ENCODE measurements at places on chromosomes 6 and 20. TPM values are rescaled to one million over a fixed set of nuclear protein-coding genes. Genes with fewer than 3 reads are reported as not detected.

The HLA-DRB1 gene
- 109 TPM for total RNA-seq

The C4A gene
- total RNA-seq, result 6.9 TPM

The SNAP25 gene
- total RNA-seq, result 0.13 TPM

The IRF4 gene
- 704 TPM for total RNA-seq

The PCIF1 gene
- 34.3 TPM for total RNA-seq

The SLC17A2 gene
- not detected for total RNA-seq

The HRH3 gene
- not detected for total RNA-seq

The MRAP2 gene
- 0.11 TPM for total RNA-seq

The SPTLC3 gene
- total RNA-seq, result not detected

The COL11A2 gene
- total RNA-seq, result 3.3 TPM

The HSF2 gene
- 11.6 TPM for total RNA-seq

The FKBP5 gene
- 39.9 TPM for total RNA-seq

The RNF182 gene
- total RNA-seq, result not detected

The RFX6 gene
- not detected for total RNA-seq

The CABLES2 gene
- total RNA-seq, result 6.8 TPM

- peak; percentile 37 for ATAC-seq
Observed at GRCh38 chr6:29709188-29709587, 14.0 kb upstream of the HLA-F start.

GRCh38 chr6:168265827-168266815 lies 53.5 kb downstream of the DACT2 start:
- ATAC-seq, result no peak

- peak; percentile 39 for ATAC-seq
Observed at GRCh38 chr6:143279385-143279784, 171.1 kb downstream of the ADAT2 start.

DNA sequence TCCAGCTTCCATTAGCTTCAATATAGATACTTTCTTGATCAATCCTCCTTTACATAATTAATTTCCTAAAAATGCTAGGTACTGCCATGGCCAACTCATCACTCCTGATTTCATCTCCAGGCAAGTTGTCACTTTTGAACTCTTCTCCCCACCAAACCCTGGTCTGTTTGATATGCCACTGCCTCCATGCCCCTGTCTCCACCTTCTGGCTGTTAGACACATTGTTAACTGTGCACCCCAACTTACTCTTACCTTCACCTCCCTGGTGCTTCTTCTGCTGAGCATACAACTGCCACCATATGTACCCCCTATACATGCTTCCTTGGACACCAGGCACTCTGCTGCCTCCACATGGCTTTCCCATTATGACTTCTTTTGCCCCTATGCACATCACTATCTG lies 21.9 kb upstream of the AIG1 start:
- no peak for ATAC-seq

- peak; percentile 78 for ATAC-seq
Observed at GRCh38 chr6:27836783-27837624, 75.2 kb downstream of the OR2B2 start.

- no peak for ATAC-seq
Observed at GRCh38 chr20:22908944-22909343, 126.2 kb upstream of the SSTR4 start.

DNA sequence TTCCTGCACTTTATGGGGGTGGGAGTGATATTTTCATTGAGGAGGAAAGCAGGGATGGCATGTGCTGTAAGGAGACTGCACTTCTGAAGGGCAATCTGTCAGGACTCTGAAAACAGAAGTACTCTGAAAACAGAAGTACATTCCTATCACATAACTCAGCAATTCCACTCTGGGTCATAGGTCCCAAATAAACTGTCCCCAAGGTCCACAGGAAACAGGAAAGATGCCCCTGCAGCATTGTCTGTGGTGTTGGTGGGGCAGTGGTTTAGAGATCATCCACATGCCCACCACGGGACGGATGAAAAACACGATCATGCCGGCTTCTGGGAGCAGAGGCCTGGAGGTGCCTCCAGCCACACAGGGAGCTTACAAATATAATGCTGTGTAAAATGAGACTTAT lies 150.3 kb downstream of the OTOR start:
- no peak for ATAC-seq

- ATAC-seq, result peak; percentile 95
Observed at GRCh38 chr20:8305449-8305978, 173.4 kb downstream of the PLCB1 start.

DNA sequence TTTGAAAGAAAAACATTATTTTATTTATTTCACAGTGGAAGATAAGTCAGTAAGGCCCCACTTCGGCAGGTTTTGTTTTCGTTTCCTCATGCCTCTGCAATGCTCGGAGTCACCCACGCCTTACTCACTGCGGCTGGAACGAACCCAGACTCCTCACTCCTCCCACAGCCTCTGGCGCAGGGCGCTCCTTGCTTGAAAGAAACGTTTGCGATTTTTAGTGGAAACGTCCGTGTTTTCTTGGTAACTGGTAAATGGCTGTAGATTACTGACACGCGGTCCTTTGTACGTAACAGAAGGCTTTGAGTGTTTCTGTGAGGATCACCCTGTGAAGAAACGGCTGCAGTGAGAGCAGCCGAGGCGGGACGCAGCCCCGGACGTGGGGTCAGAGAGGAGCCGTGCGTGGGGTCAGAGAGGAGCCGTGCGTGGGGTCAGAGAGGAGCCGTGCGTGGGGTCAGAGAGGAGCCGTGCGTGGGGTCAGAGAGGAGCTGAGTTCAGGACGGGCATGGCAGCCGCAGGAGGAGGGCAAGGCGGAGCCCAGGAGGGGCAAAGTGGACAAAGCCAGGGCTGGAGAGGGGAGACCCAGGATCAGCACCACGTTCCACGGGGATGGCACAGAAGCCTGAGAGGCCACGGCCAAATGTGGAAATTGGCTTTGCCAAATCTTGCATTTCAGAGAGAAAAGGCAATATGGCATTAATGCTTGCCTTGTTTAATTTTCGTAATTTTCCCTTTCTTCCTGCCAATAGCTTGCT lies 198.6 kb upstream of the THBS2 start:
- ATAC-seq, result no peak

DNA sequence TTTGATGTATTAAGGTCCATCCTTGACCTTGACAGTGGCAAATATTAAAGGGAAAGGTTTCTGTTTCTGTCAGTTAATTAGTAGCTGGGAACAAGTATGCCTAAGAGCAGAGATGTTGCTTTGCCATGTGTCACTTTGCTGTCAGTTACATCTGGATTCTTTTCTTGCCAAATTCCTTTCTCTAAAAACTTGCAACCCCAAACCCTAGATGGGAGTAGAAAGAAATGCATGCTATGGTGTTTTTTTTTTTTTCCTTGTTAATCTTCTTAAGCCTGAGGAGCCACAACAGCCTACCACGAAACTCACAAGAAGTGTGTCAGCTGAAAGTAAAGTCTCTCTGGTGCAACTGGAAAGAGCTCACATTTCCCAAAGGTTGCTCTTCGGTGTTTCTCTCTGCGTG lies 18.0 kb upstream of the CLDN20 start:
- ATAC-seq, result no peak

DNA sequence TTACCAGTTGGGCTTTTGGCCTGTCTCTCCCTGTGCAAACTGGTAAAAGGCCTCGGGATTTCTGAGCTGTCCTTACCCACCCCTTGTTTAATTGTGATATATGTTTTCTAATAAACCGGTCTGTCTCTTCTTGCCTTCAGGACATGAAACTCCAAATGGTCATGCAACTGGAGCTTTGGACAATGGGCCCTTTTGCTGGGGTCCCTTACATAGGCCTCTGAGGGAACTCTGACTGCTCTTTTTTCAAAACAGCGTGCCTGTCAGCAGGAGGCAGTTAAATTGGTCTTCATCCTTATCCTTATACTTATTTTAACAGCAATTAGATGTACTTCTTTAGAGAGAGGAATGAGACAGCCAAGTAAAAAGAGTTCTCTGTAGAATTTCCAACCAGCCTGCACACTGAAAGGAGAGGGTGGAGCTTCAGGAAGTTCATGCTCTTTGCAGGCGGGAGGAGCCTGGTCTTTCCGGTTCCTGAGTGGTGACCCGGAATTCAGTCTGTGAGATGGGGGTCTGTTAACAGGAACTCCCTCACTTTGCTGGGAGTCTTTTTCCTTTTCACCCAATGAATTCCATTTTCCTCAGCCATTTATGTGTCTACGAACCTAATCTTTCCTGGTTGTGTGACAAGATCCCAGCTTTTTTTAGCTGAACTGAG lies 299.6 kb upstream of the GJE1 start:
- ATAC-seq, result no peak

GRCh38 chr20:21246161-21246560 lies 57.0 kb upstream of the XRN2 start:
- ATAC-seq, result no peak

DNA sequence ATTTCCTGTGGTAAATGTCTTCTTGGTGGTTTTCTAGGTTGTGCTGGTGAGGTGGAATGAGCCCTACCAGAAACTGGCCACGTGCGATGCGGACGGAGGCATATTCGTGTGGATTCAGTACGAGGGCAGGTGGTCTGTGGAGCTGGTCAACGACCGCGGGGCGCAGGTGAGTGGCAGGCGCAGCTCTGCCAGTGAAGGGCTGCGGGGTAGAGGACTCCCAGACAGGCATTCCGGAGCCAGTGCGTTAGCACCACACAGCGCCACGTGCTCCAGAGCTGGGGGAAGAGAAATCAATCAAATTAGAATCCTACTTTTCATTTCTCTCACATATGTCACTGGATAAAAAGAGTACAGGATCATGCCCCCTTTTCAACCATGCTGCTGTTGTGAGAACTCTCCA lies 100.8 kb downstream of the TULP4 start:
- ATAC-seq, result no peak

GRCh38 chr6:36467625-36468024 lies 24.8 kb downstream of the KCTD20 start:
- ATAC-seq, result no peak

- no peak for ATAC-seq
Observed at GRCh38 chr6:166440729-166441128, 58.0 kb upstream of the MPC1 start.

DNA sequence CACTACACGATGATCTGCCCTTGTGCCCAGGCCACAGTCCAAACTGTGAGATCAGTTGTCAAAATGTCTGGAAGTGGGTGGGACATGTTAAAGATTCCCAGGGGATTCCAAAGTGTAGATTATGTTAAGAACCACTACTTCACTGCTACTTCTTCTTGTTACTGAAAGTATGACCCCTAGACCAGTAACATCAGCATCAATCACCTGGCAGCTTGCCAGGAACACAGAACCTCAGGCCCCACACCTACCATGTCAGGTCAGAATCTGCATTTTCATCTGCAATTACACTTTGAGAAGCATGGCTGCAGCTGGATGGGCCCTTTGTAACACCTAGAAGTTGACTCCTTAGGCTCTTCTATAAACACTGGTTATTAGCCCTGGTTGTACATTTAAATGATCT lies 36.1 kb downstream of the RFPL4B start:
- ATAC-seq, result no peak

DNA sequence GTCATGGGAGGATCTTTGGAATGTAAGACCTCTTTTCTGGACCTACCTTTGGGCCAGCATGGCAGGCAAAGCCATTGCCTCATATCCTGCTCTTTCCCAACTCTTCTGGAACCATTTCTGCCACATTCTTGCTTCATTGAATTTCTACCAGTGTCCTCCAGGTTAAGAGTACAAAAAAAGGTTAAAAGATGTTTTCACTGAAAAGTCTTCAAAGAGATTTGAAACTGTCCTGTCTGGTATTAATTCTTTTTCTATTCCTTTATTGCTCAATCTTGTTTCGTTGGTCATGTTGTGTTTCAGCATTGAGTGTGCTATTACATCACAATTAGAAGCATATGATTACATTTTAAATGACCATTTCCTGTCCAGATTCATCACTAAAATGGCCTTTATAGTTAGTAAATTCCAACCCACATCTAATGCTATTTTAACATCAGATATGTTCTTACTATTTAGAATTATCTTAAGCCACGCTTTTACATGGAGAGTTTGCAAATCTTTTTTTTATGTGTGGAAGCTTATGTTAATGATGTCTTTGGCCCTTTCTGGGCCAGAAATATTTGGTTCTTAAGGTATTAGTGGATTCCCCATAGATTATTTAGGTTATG lies 450.9 kb downstream of the GJA1 start:
- no peak for ATAC-seq

DNA sequence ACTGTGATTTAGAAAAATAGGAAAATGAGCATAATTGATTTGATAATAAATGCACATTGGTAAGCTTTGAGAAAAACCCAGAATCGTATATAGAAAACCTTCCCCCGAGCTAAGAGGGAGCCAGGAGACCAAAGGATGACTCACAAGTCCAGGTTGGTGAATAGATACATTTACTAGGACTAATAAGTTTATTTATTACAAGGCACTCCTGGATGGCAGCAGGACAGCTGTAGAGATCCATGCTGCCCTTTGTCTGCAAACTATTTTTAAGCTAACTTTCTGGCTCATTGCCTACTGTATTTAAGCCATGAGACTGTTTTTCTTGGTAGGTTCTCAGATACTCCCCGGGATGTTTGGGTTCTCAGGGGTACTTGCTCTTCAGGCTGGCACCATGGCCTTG lies 13.4 kb downstream of the CASP8AP2 start:
- no peak for ATAC-seq

DNA sequence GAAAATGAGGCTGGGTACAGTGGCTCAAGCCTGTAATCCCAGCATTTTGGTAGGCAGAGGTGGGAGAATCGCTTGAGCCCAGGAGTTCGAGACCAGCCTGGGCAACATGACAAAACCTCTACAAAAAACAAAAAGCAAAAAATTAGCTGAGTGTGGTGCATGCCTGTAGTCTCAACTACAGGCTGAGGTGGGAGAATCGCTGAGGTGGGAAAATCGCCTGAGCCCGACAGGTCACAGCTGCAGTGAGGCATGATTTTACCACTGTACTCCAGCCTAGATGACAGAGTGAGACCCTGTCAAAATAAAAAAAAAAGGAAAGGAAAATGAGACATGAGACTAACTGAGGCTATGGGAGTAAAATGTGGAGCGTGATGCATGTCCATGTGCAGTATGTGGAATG lies 88.0 kb upstream of the CD83 start:
- ATAC-seq, result no peak

DNA sequence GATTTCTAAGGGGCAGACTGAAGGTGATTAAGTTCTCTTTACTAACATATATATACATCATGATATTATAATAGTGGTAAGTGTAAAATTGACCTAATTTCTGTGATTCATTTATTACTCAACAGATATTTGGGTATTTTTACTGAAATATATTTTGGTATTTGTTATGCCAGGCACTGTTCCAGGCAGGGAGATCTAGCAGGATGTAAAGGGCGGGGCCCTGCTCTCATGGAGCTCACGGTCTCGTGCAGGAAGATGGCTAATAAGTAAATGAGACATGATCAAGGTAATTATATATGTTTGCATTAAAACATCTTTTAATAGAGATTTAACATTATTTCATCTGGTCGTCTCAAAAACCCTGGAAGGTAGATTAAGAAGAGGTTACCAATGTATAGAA lies 27.7 kb downstream of the FAM50B start:
- ATAC-seq, result no peak

- ATAC-seq, result no peak
Observed at GRCh38 chr20:16491294-16491905, 81.8 kb downstream of the KIF16B start.

GRCh38 chr20:31707994-31708735 lies 14.5 kb downstream of the BCL2L1 start:
- peak; percentile 20 for ATAC-seq

DNA sequence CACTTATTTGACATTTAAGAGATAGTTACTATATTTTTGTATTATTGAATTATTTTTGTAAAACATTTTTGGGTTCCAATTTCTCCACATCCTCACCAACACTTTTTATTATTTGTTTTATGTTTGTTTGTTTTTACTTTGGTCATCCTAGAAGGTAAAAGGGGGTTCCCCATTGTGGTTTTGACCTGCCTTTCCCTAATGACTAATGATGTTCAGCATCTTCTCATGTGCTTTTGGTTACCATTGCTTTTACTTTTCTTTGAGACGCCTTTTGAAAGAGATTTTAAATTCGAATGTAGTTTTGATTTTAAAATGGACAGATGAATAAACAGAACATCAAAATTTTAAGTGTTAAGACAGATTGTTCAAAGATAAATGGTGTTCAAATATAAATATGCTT lies 46.9 kb downstream of the AK9 start:
- no peak for ATAC-seq

All from activated T-helper 17 cell treated with anti-CD3 and anti-CD28 coated beads, Interleukin-2, amount 50 U/mL, for 72 hours (primary cell).